Activated T-helper 9 cell treated with anti-CD3 and anti-CD28 coated beads, Interleukin-2, amount 50 U/mL, for 16 hours (primary cell): ENCODE measurements at places on chromosomes 7 and 10.

GRCh38 chr10:33315891-33316290 lies 18.6 kb downstream of the NRP1 start:
- no peak for DNase-seq

GRCh38 chr7:81926-82756 lies 110.2 kb upstream of the FAM20C start:
- DNase-seq, result no peak

GRCh38 chr7:130143334-130143732 lies 61.9 kb downstream of the TMEM209 start:
- no peak for DNase-seq

DNA sequence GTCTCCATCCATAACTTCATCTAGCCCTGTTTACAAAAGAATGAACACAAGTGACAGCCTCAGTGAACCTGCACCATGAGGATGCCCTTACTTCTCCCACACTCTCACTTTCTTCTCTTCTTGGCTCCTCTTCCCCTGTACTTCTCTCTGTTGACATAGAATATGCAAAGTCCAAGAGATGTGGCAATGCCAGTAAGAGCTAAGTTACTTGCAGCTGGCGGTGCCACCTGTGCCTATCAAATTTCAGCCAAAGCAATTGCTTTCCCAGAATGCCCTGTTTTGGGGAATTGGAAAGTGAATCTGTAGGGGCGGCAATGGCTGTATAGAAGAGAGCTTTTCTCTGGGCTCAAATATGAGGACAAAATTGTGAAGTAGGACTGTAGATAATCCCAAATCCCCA lies 557.8 kb downstream of the AUTS2 start:
- DNase-seq, result no peak

- DNase-seq, result no peak
These were observed 33.4 kb upstream of the VWDE start for GRCh38 chr7:12436896-12437535.

DNA sequence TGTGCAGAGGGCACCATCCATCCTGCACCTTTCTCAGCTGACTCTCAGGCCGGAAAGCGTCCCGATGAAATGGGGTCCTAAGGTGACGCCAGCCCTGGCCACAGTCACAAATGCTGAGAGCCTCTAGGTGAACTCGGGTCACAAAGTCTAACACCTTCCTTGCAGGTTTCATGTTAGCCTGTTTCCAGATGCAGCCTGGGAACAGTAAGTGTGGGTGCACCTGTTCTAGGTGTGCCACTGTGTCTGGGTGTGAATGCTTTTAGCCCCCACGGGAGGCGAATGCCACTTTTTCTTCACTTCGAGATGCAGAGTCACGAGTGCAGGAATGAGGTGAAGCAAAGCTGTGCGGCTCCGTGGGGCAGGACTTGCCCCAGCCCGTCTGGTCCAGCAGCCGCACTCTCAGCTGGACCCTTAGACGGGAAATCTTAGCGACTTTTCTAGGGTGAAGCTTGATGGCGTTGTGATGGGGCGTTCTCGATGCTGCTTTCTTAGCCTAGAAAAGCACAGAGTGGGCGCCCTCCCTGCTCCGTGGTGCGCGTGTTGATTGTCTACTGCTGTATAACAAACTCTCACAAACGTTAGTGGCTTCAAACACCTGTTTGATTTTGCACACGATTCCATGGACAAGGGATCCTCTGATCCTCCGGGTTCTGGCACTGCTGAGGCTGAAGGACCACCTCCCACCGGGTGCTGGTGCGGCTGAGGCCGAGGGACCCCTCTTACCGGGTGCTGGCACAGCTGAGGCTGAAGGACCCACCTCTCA lies 13.6 kb upstream of the VIPR2 start:
- DNase-seq, result no peak

- DNase-seq, result peak; percentile 12
These were observed 169.3 kb upstream of the AKR1E2 start for GRCh38 chr10:4656576-4657194.

DNA sequence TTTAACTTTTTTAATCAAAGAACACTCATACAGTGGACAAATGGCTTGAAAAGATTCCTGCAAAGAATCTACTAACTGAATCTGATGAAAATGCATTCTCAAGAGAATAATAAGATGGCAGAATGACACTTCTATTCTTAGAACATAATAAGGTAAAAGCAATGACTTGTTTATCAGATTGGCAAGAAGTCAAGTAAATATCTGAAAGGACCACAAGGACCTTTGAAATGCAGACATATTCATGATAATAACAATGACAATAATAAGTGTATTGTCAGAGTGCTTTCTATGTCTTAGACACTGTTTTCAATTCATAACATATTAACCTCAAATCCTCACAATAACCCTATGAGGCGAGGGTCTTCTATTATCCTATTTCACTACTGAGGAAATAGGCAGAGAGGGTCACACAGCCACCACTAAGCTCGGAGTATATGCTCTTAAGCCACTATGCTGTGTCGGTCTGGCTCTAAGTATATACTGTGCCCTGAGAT lies 10.6 kb downstream of the HACD1 start:
- DNase-seq, result no peak

DNA sequence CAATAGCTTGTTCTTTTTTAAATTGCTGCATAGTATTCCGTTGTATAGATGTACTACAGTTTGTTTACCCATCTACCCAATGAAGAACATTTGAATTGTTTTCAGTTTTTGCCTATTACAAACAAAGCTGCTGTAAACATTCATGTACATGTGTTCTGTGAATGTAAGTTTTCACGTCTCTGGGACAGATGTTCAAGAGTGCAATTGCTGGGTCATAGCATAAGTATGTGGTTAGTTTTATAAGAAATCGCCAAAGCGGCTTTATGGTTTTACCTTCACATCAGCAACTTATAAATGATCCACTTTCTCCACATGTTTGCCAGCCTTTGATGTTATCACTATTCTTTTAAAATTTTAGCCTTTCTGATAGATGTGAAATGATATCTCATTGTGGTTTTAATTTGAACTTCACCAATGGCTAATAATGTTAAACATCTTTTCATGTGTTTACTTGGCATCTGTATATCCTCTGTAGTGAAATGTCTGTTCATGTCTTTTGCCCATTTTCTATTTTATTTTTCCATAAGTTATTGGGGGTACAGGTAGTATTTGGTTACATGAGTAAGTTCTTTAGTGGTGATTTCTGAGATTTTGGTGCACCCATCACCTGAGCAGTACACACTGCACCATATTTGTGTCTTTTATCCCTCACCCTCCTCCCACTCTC lies 73.5 kb downstream of the TBXAS1 start:
- DNase-seq, result no peak

- no peak for DNase-seq
These were observed 37.2 kb downstream of the KAT6B start for GRCh38 chr10:74863551-74863950.

GRCh38 chr7:141460781-141461715 lies 90.2 kb upstream of the AGK start:
- no peak for DNase-seq

DNA sequence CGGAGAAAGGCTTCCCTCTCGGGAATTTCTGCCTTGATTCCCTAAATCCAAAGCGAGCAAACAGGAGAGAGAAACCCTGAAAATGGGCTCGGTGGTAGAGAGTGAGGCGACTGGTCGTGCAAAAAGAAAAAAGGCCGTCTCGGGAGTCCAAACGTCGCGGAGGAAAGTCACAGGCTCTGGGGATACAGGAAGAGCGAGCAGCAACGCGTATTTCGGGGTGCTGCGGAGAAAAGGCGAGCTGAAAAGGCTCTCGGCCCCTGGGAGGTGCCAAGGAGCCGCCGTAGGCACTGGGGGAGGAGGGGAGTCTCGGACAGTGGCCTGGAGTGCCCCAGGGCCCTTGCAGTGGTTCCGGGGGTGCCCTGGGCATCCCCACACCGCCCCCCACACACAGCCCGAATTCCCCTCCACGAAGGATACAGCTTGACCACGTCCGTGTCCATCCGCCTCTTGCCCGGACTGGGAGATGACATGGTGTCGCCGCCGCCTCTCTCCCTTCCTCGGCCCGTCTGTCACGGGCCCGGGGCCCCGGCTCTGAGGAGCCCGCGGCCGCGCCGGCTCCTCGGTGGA lies 591 bp downstream of the UBE2H start:
- no peak for DNase-seq

- no peak for DNase-seq
These were observed 72.2 kb upstream of the SHH start for GRCh38 chr7:155884225-155885166.

DNA sequence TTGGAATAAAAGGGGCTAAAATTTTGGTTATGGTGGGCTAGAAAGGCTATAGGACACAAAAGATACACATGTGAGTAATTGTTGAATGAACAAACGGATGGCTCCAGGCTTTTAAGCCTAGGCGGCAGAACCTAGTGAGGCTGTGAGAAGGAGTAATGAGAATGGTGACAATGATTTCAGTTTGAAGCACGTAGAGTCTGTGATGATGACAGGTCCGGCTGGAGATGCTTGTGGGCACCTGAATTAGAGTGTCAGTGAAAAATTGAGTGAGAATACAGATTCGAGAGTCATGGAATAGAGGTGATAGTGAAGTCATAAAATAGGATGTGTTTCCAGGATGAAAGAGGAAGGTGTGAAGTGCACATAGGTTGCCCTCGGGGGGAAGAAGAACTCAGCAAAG lies 170.6 kb downstream of the TMEM178B start:
- DNase-seq, result no peak

GRCh38 chr7:94449151-94449725 lies 54.5 kb downstream of the COL1A2 start:
- no peak for DNase-seq

- DNase-seq, result no peak
These were observed 44.4 kb upstream of the TOMM7 start for GRCh38 chr7:22867003-22867402.

DNA sequence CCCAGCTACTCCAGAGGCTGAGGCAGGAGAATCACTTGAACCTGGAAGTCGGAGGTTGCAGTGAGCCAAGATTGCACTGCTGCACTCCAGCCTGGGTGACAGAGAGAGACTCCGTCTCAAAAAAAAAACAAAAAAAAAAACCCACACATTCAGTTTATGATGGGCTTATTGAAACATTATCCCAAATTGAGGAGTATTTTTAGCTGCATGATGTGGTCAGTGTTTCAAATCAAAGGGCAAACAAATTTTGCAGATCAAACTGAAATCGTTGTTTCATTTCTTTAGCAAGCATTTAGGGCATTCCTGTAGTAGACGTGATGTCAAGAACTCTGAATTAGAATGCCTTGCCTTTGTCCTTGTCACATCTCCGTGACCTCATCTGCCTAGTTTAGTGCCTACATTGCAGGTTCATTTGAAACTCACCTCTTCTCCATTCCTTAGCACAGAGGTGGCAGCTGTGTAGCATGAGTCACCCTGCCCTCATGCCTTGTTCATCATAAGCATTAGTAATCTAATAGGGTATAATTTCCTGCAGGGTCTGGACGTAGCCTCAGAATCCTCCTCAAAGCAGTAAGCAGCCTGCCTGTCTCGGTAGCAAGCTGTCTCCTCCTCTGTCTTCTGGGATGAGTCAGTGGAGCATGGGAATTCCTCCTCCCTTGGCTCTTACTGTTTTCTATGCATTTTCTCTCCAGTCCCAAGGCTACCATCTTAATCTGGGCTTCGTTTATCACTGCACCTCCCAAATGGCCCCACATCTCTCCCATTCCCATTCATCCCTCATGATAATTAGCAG lies 73.8 kb downstream of the CUL1 start:
- no peak for DNase-seq

GRCh38 chr10:118704711-118705110 lies 50.1 kb downstream of the CACUL1 start:
- no peak for DNase-seq

GRCh38 chr10:17229016-17229716 lies 1.1 kb downstream of the VIM start:
- DNase-seq, result peak; percentile 67

DNA sequence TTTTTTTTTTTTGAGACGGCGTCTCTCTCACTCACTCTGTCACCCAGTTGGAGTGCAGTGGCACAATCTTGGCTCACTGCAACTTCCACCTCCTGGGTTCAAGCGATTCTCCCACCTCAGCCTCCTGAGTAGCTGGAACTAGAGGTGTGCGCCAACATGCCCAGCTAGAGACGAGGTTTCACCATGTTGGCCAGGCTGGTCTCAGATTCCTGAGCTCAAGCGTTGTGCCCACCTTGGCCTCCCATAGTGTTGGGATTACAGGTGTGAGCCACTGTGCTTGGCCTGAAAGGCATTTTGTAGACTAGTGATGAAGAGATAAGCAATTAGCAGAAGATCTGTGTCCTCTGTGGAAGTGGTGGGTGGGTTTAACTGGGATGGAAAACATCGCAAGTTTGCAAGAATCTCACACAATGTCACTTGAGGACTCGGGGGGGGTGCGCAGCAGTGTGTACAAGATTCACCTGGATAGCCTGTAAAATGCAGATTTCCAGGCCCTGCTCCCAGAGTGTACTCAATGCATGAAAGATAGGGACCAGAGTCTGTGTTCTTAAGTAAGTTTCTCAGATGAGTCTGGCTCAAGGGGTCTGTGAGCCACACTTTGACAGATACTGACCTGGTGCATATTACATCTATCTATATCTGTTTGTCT lies 10.9 kb downstream of the CYP17A1 start:
- no peak for DNase-seq

GRCh38 chr7:94620703-94621118 lies 35.2 kb downstream of the SGCE start:
- no peak for DNase-seq

DNA sequence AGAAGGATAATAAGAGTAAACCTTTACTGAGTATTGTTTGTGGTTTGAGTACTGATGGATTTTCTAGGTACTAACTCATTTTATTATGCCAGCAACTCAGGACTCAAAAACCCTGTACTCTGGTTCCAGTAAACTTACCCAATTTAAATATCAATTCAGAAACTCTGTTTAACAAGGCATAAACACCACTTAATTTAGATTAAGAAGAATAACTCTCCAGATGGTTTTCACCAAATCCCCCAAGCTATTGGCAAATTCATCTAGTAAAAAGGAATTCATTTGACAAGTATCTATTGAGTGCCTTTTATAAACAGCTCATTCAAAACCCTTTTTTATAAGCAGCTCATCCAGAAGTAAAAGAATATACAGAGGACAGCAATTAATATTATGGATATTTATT lies 572.4 kb downstream of the PHTF2 start:
- no peak for DNase-seq

DNA sequence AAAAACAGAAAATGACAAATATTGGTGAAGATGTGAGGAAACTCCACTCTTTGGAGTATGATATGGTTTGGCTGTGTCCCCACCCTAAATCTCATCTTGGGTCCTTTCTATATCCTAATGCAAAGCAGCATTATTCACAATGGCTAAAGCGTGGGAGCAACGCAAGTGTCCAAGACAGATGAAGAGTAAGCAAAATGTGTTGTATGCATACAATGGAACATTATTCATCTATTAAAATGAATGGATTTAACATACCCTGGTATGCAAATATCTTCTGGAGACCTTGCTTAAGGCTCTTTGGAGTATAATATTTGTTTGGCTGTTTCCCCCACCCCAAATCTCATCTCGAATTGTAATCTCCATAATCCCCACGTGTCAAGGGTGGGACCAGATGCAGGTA lies 839.8 kb upstream of the POM121L12 start:
- no peak for DNase-seq

DNA sequence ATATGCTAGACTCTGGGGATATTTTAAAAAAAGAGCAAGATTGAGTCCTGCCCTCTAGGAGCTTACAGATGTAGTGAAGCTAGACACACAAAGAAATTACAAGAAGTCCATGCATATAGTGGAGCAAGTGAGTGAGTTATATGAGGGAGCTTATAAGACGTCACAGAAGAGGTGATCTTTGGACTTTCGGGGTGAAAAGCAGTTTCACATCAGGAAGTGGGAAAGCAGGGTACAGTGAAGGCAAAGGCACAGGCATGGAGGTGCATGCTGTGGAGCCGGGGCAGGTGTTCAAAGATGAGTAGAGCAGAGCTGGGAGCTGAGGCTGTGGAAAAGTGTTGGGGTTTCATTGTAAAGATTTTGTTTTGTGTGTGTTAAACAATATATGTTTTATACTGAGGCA lies 38.5 kb upstream of the EXOC6 start:
- DNase-seq, result no peak
